ENCODE measurements at places on chromosomes 2 and 18.
A peak's percentile ranks its signal among the peaks of the same experiment; 100 is the strongest.

DNA sequence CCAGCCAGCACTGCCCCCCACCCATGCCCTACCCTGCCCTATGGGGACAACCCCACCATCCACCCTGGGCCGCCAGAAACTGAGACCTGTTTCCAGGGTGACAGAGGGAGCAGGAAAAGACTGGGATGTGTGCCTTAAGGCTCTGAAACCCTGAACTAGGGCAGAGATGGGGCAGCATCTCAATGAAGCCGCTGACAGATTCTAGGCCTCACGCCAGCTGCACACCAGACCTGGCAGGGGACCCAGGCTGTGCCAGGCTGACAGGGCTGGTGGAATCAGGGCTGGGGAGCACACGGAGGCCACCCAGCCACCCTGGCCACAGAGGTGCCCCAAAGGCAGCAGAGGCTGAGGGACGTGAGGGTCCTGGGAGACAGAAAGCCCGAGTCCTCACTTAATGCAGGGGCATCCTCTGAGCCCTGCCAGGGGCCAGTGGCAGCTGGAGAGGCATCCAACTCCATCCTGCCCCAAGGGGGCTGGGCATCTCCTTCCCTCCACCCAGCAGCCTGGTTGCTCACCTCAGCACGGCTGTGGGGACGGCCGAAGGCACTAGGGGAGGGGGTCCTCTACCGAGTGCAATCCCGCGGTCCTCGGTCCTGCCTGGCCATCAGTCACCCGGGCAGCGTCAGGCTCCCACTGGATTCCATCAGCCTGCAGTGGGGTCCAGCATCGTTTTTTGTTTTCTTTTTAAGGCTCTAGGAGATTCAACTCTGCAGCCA is 169.2 kb downstream of the ZFP36L2 start:
- H3K27me3 ChIP-seq: no peaks in the 10 kb centered on the region
- no peak overlapping the region for H3K4me3 ChIP-seq
- no peaks in the 10 kb centered on the region for H3K36me3 ChIP-seq

DNA sequence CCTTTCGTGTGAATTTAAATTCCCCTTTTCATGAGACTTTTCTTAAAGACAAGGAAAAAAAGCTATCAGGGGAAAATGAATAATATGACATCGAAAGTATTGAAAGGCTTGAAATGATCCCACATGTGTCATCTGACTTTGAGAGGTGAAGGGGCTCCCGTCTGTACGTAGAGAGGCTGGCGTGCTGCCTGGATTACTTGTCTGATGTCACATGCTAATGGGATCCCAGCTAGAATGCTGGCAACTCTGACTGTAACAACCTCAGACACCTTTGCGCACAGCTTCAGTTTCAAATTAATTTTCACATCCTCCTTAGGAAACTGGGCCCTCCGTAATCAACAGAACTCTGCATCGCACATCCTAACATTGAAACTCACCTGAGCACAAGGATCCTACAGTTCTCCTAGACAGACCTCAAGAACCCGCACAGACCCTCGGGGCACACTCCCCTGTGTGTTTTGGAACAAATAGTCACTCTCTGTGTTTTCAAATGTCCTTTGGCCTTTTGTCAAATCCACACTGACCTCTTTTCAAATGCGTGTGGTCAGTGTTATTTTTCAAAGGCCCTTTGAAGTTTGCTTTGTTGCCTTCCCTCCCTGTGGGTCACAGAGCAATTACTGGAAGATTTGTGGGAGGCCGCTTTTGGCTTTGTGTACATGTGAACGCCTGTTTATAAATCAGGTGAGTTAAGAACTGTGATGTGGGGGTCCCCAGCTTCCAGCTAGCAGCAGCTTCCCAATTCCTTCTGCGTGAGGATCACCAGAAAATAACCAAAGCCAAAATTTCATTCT is 65.9 kb downstream of the IL1R2 start:
- no peaks in the 10 kb centered on the region for H3K27me3 ChIP-seq
- H3K36me3 ChIP-seq: no peaks in the 10 kb centered on the region
- H3K27ac ChIP-seq: peak overlapping the region; percentile 82
- H3K4me3 ChIP-seq: no peak overlapping the region
- H3K4me1 ChIP-seq: peaks cover 47% of the 10 kb centered on the region

DNA sequence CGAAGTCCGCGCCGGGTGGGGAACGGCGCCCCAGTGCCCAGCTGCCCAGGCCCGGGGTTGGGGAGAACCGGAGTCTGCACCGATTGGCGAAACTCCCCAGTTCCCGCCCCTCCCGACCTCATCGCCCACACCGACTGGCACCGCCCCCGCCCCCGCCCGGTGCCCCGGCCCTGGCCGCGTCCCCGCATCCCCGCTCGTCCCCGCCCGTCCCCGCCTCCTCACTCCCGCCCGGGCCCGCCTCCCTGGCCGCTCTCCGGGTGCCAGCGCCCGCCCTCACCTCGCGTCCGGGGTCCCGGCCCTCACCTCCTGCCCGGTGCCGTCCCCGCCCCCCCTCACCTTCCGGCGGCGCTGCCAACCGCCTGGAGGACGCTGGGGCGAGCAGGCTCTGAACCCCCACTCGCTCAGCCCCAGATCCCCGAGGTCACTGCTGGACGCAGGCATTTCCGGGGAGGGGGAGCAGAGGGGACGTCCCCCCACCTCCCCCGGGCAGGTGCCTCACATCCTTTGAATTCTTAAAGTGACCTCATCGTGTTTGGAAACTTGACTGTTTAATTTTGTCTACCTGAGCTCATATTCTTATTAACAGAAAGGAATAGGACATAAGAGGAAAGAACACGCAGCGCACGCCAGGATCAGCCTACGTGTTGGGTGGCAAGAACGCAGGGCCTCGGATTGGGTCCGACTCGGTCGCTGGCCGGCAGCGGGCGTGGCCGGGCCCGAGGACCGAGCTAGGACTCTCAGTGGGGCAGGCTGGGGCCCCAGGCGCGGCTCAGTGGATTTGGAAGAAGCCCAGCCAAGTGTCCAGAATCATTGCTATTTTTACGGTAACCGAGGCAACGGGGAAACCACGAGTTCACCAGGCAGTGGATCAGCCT is at the start of gene FAM110C:
TSS of gene FAM110C (minus strand) at position 35 of the 875 bp plus-strand sequence. CDS start 120 bp downstream, outside the sequence.
- DNase-seq: peak; percentile 46
- peak within 1 kb of the TSS; percentile 92 for H3K4me3 ChIP-seq
- no peaks in the 10 kb centered on the region for H3K27me3 ChIP-seq

DNA sequence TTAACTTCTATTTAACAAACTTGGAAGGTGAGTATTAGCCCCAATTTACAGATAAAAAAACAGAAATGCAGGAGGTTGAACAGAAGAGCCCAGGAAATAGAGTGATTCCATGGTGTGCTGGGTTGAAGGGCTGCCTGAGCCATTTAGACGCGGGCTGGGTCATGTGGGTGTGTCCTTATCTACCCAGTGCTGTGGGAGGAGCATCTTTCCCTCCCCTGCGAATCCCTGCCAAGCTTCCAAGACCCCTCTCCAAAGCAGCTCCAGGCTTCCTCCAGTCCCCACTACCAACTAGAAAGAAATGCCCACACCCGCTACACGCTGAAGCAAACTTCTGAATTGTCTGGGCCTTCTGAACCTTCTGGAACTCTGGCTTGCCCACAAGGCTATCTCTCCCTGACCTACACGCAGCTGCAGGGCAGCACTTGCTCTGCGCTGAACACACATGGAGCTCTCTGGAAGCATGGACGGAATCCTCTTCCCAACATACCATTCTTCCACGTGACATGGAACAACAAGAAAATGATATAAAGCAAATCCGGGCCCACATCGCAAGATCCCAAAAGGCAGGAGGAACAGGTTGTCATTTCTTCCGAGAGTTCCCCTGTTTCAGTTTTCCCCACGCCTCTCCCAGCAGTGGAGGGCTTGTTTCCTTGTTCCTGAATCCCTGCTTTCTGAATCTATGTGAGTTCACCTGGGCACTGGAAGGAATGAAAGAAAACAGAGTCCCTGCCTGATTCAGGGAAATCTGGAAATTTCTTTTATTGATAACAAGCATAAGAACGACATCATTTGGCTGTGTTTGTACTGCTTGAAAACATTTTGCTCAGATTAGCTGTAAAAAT is 562.7 kb upstream of the ID2 start:
- H3K4me1 ChIP-seq: peaks cover 3% of the 10 kb centered on the region
- peak overlapping the region; percentile 98 for H3K27ac ChIP-seq
- H3K4me3 ChIP-seq: peak overlapping the region; percentile 17
- H3K27me3 ChIP-seq: no peaks in the 10 kb centered on the region

- H3K27ac ChIP-seq: no peak overlapping the region
- no peak for DNase-seq
- no peak overlapping the region for H3K4me3 ChIP-seq
Measured at GRCh38 chr2:45833968-45834344, 182.5 kb downstream of the PRKCE start.

DNA sequence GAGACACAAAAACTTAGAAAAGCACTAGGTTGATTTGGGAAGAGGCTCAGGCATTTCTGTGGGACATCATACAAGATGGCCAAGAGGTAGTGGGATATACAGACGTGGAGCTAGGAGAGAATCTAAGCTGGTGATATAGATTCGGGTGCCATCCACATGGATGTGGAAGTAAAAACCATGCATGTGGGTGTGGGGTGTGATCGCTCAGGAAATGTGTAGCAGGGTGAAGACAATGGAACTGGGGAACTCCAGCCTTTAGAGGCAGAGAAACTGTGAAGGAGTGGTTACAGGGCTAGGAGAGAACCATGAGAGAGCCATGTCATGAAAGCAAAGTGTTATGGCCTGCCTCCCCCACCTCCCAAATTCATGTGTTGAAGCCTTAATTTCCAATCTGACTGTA is 43.0 kb upstream of the CTLA4 start:
- H3K27ac ChIP-seq: no peak overlapping the region
- no peaks in the 10 kb centered on the region for H3K4me1 ChIP-seq
- no peaks in the 10 kb centered on the region for H3K27me3 ChIP-seq
- no peak for DNase-seq
- no peaks in the 10 kb centered on the region for H3K36me3 ChIP-seq

- no peak for DNase-seq
- H3K27ac ChIP-seq: no peak overlapping the region
- H3K4me3 ChIP-seq: no peak overlapping the region
- no peaks in the 10 kb centered on the region for H3K4me1 ChIP-seq
Measured at GRCh38 chr2:189834059-189834458, 49.8 kb downstream of the PMS1 start.

GRCh38 chr18:45037618-45038017 is 356.9 kb downstream of the SETBP1 start:
- no peaks in the 10 kb centered on the region for H3K36me3 ChIP-seq
- no peak overlapping the region for H3K4me3 ChIP-seq
- DNase-seq: no peak
- H3K27me3 ChIP-seq: no peaks in the 10 kb centered on the region
- no peak overlapping the region for H3K27ac ChIP-seq

DNA sequence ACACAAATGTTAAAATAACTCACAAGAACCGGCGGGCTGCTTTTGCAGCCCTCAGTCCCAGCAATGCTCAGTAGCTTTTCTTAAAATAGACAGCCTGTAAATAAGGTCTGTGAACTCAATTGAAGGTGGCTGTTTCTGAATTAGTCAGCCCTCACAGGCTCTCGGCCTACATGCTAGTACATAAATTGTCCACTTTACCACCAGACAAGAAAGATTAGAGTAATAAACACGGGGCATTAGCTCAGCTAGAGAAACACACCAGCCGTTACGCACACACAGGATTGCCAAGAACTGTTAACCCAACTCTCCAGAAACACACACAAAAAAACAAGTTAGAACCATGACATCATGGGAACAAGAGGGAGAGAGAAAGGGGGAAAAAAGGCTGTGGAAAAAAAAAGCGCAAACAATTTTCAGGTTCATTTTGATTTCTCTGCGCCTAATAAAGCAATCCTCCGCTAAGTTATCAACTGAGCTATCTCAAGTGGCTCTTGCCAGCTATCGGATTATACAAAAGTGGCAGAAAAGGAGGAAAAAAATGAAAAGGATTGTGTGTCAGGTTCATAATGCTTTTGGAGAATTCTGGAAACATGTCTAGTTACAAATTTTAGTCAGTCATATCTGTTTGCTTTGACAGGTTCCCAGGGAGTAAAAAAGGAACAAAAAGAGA is 89.1 kb downstream of the ZEB2 start:
- DNase-seq: no peak
- no peak overlapping the region for H3K4me3 ChIP-seq
- H3K4me1 ChIP-seq: no peaks in the 10 kb centered on the region
- peak overlapping the region; percentile 42 for H3K27ac ChIP-seq
- H3K27me3 ChIP-seq: no peaks in the 10 kb centered on the region
- no peaks in the 10 kb centered on the region for H3K36me3 ChIP-seq

- no peak for DNase-seq
- no peaks in the 10 kb centered on the region for H3K27me3 ChIP-seq
Measured at GRCh38 chr2:171057575-171057974, 103.1 kb downstream of the TLK1 start.

GRCh38 chr2:3182848-3183247 is 194.8 kb downstream of the EIPR1 start:
- H3K27me3 ChIP-seq: no peaks in the 10 kb centered on the region
- no peak overlapping the region for H3K4me3 ChIP-seq
- no peak for DNase-seq
- H3K4me1 ChIP-seq: no peaks in the 10 kb centered on the region
- no peak overlapping the region for H3K27ac ChIP-seq

DNA sequence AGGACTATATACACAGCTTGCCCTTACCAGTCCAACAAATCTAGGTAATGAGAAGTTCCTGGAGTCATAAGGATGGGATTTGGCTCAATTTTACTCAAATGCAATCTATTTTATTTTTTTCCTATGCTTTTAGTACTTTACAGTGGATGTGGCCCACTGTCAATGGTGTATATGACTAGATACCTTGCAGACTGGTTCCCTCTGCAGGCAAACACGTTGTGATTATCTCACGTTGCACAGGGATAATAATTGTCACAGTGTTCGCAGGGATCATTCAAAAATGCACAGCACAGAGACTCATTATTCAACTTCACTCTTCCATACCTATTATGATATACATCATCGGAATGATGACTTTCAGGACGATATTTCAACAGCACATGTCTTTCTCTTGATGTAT is 359.7 kb downstream of the MBD2 start:
- no peaks in the 10 kb centered on the region for H3K4me1 ChIP-seq
- DNase-seq: no peak
- no peak overlapping the region for H3K27ac ChIP-seq
- no peak overlapping the region for H3K4me3 ChIP-seq
- no peaks in the 10 kb centered on the region for H3K36me3 ChIP-seq

- H3K4me3 ChIP-seq: no peak overlapping the region
- H3K27me3 ChIP-seq: no peaks in the 10 kb centered on the region
- no peak overlapping the region for H3K27ac ChIP-seq
- H3K4me1 ChIP-seq: no peaks in the 10 kb centered on the region
Measured at GRCh38 chr2:181697126-181697525, 16.8 kb upstream of the NEUROD1 start.

DNA sequence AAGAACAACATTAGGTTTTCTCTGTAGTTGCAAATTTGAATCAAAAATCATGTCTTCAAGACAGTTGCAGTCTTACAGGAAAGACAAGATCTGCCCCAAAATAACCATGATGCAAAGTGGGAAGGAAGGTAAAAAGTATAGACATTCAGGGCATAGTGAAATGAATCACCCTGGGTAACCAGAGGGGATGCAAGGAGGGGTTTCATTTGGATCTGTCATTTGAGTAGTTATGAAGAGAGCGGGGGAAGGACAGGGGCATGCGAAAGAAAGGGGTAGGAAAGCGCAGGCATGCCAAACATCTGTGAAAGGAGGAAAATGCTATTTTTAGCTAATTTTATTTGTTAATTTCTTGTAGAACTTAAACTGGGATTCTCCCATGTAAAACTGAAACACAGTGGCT is 219.1 kb upstream of the BOD1L2 start:
- no peak for DNase-seq
- no peaks in the 10 kb centered on the region for H3K36me3 ChIP-seq
- H3K27me3 ChIP-seq: no peaks in the 10 kb centered on the region
